NCI-H1930 (cell line): ENCODE measurements at places on chromosomes 11 and 22.
A peak's percentile ranks its signal among the peaks of the same experiment; 100 is the strongest.

- no peak for DNase-seq
These were observed 58.4 kb downstream of the TRAF6 start for GRCh38 chr11:36451681-36452080.

GRCh38 chr11:133957900-133958299 lies 1.1 kb upstream of the IGSF9B start:
- DNase-seq = no peak

DNA sequence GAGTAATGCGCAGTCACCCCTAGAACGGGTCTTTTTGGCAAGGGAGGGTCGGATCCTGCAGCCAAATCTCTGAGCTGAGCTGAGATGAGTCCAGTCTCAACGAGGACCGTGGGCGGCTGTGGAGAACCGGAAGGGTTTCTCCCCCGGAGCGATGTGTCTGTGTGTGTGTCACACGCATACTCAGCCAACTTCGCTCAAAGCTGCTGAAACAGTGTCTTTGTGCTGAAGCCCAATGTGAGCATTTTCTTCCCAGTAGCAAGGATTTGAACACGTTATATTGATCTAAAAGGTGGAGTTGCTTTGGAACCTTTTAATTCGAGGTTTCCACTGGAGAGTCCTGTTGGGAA lies 1.4 kb upstream of the CELSR1 start:
- no peak for DNase-seq

GRCh38 chr22:39296981-39297489 lies 22.4 kb downstream of the RPL3 start:
- no peak for DNase-seq

- no peak for DNase-seq
These were observed 86.3 kb downstream of the CCDC83 start for GRCh38 chr11:85941380-85941973.

GRCh38 chr11:56705784-56706396 lies 7.0 kb downstream of the OR9G1 start:
- no peak for DNase-seq

GRCh38 chr11:31131760-31132159 lies 237.8 kb downstream of the DCDC1 start:
- no peak for DNase-seq

GRCh38 chr11:64165481-64165841 lies 452 bp downstream of the MACROD1 start:
- DNase-seq = peak; percentile 26

DNA sequence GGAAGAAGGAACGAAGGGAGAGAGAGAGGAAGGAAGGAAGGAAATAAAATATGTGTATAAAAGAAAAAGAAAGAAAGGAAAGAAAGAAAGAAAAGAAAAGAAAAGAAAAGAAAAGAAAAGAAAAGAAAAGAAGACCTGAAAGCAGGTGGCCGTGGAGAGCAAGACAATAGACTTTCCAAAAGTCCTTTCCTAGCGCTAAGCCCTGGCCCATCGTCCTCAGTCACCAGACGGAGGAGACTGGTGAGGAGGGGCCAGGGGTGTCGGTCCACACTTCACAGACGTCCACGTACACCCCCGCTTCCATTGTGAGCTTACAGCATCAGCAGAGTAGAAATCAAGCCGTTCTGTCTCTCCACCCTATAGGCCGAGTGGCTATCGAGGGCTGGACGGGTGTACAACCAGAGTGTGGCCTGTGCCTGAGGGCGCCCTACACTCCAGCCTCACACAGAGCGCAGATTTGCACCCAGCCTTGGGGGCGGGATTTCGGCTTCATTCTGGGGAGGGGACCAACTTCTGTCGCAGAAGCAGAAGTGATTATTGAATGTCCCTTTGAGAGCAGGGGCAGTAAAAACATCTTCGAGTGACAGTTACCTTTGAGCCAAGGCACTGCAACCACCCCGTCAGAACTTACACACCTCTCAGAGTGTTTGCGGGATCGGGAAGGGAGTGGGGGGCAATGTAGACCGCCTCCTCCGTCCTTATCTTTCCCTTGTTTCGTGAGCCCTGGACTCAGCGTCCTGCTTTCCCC lies 2.0 kb upstream of the BSX start:
- DNase-seq = no peak

- no peak for DNase-seq
These were observed 24.9 kb upstream of the CBX7 start for GRCh38 chr22:39177456-39177775.

GRCh38 chr11:31509051-31509428 lies 382 bp downstream of the IMMP1L start:
- no peak for DNase-seq

- no peak for DNase-seq
These were observed 1.2 kb downstream of the ACRV1 start for GRCh38 chr11:125679397-125679796.

DNA sequence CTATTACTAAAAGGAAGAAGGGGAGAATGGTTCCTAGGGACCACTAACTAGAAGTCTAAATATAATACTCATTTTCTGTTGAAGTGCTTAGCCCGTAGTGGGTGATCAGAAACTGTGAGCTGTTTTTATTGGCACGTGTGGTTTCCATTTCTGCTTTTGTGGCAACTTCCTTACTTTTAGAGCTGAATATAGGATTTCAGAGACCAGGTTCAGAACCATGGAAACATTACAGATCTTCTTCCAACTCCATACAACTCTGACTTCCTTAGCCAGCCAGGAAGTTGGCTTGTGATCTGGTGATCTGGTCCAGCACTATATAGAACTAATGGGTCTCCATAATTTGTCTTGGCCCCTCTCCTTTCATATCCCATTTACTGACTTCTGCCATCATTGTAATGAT lies 2.6 kb upstream of the ME3 start:
- DNase-seq = no peak

- no peak for DNase-seq
These were observed 13.9 kb upstream of the RASSF10 start for GRCh38 chr11:12995188-12995587.

- no peak for DNase-seq
These were observed 48.8 kb downstream of the SMCO4 start for GRCh38 chr11:93494357-93494756.

DNA sequence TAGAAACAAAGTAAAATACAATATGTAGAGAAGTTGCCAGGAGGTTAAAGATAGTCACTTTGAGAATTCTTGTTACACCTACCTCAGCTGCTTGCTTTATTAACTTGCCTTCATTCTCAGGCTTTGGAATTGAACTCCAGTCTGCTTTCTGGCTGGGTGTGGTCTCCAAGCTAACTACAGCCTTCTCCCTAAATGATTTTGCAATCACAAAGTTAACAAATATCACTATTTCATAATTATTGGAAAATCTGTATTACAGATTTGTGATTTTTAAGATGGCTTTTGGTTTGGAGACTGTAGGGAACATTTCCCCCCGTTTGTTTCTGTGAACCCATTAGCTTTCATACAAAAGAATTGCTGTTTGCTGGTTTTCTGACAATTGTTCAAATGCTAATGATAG lies 2.2 kb downstream of the PLAAT5 start:
- no peak for DNase-seq

- DNase-seq = no peak
These were observed 149.3 kb downstream of the FBXO7 start for GRCh38 chr22:32623943-32624342.

DNA sequence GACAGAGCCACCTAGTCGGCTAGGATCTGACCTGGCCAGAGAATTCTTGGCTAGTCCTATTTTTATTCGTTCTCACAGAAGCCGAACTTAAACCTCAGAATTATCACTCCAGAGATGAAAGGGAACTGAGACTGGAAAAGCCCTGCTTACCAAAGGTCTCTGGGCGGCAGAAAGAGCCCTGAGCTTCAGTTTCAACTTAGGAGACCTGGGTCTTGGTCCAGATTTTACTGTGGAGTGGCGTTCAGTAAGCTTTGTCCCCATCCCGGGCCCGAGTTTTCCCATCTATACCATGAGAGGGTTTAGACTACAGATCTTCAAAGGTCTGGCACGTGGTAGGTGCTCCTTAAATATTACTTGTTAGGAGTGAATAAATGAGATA lies 516 bp downstream of the NEU3 start:
- no peak for DNase-seq

DNA sequence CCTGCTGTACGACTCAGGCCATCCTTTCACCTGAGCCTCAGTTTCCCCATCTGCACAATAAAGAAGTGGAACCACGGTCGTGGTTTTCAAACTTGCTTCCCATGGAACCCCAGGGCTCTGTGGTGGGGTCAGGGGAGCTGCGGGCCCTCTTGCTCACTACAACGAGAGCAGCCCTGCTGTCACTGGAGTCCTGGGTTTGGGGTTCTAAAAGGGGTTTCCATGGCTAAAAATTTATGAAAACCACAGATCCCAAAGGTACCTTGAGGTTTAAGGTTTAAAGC lies 45.4 kb upstream of the CARS1 start:
- no peak for DNase-seq

DNA sequence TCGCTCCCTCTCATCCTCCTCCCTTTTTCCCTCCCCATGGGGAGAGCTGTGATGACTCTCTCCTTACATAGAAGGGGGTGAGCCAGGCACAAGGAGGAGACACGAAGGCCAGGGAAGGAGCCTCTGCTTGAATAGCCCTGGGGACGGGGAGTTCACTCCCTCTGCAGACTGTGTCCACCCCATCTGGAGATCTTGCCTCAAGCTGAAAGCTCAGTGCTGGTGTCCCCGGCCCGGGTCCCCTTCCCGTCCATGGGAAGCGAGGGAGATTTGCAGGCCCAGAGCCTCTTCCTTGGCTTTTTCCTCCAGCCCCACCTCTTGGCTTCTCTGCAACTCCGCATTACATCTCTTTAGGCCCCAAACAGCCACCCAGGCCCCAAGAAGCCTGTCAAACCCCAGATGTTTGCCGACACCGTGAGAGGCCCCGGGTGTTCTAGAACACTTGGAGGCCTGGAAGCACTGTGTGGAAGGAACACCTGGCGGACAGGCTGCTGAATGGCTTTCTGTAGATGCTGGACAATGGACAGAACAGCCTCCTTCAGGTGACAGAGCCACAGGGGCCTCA lies 32.3 kb downstream of the LINC01488 start:
- DNase-seq = no peak

DNA sequence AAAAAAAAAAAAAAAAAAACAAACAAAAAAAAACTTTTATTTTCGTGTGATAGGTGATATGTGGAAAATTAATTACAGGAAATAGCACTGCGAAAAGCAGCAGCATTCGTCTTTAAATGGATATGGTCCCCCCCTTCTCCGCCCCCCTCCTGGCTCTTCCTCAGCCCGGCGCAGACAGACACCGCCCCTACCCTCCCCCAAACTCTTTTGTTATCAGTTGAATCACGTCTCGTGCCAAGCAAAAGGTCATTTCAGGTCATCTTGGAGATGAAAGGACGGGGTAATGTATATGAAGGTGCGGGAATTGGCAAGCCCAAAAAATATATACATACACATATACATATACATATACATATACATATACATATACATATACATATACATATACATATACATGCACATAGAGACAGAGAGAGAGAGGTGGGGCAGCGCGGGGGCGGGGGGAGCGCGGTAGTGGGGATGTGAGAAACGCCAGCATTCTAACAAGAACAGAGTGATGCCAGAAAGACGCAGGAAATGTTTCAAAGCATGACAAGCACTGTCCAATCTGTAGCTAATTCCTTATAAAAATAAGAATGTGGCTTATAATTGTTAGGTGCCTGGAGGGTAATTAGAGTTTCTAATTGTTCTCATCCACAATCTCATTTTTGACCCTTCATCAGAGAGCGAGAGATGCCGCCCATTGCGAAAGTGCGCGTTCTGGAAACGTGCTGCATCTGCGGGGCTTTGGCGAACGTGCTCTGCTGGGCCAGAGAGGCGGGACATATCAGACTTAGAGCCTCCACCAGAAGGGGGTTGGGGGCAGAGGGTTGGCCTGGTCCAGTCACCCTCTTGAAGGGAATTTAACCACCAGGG lies 214.5 kb upstream of the UBASH3B start:
- no peak for DNase-seq

DNA sequence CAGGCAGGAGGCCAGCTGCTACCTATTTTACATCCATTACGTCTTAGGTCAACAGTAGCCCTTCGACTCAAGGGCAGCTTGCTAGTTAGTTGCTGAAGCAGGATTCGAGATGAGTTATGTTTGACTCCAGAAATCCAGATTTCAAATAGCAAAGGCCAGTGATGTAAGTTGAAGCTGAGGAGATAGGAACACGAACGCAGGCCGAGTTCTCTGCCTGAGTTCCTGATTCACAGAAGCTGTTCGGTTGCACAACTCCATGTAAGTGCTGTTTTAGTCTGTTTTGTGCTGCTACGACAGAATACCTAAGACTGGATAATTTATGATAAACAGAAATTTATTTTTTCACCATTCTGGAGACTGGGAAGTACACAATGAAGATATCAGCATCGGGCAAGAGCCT lies 111.2 kb downstream of the SLC1A2 start:
- no peak for DNase-seq

DNA sequence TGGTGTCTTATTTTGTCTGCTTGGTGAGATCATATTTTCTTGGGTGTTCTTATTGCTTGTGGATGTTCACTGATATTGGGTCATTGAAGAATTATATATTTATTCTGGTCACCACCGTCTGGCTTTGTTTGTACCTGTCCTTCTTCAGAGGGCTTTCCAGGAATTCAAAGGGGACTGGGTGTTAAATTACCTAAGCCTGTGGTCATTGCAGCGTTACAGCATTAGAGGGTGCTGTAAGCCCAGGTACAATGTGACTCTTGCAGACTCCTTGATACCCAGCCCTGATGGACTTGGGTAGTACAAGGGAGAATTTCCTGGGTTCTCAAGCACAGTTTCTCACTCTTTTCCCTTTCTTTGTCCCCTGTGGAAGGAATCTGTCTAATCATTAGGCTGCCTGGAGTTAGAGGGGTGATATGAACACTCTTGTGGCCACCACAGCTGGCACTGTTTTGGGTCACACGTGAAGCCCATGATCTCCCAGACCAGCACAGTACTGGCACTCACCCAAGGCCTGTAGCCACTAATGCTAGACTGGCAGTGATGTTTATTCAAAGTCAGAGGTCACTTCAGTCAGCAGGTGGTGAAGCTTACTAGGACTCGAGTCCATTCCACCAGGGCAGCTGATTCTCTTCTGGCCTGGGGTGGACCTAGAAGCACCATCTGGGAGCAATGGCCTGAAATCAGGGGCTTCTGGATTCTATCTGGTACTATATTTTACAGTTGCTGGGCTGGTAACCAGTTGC lies 56.1 kb upstream of the NARS2 start:
- DNase-seq = no peak

DNA sequence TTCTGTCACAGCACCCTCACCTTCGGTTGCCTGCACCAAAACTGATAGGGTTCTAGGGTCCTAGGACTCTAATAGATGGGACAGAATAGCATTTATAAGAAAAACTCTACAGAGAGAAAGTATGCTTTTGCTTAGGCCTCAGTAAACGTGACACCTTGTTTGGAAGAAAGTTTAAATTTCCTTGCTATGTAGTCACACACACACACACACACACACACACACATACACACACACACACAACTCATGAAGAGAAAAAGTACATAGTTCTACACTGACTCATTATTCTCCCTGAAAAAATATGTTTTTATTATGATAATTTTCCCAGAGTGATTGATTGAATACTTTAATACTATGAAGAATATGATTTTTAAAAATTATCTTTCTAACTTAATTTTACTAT lies 220.8 kb upstream of the SNX19 start:
- DNase-seq = no peak
